Amygdala (tissue), 56 donors: ENCODE measurements at places on chromosomes 1 and 21.

- no peak for DNase-seq
These were observed 657.9 kb downstream of the AJAP1 start for GRCh38 chr1:5312293-5312674.

- no peak for DNase-seq
These were observed 473 bp upstream of the BRDT start for GRCh38 chr1:91948501-91949355.

GRCh38 chr1:205455581-205456382, at the start of gene BLACAT1:
BLACAT1 (minus strand) TSS chr1:205456045.
- DNase-seq, result no peak

DNA sequence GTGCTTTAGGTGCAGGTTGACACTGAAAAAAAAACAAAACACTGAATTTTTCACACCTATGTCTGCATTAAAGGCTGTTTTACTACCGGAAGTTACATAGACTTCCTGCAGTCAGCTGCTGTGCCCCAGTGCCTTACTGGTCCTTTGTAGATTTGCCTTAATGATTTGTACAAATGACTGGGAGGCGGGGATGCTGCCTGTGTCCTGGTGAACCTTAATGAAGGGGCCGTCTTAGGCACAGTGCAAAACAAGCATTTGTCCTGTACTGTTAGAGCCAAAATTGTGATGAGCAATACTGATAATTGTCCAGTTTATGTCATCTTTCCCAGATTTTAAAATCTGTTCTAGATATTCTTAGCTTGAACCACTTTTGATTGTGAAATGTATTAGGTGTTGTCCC, 90.9 kb upstream of the PGD start:
- DNase-seq, result no peak

GRCh38 chr1:214632091-214632490, 29.1 kb downstream of the CENPF start:
- no peak for DNase-seq

- no peak for DNase-seq
These were observed 440.2 kb downstream of the PTPRU start for GRCh38 chr1:29676496-29676895.

DNA sequence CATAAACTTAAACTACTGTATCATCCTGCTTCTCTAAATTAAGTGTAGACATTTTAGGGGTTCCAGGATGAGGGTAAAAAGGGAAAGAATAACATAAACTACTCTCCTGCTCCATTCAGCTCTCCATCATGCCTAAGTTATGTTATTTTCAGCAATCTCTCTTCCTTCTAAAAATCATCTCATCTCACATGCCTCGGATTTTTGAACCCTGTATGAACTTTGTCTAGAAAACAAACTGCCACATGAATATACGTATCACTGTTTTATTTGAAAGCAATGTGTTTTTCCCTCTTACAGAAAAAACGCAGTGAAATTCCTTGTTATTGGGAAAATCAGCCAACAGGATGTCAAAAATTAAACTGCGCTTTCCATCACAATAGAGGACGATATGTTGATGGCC, 32.6 kb downstream of the ZBED6 start:
- DNase-seq, result no peak

DNA sequence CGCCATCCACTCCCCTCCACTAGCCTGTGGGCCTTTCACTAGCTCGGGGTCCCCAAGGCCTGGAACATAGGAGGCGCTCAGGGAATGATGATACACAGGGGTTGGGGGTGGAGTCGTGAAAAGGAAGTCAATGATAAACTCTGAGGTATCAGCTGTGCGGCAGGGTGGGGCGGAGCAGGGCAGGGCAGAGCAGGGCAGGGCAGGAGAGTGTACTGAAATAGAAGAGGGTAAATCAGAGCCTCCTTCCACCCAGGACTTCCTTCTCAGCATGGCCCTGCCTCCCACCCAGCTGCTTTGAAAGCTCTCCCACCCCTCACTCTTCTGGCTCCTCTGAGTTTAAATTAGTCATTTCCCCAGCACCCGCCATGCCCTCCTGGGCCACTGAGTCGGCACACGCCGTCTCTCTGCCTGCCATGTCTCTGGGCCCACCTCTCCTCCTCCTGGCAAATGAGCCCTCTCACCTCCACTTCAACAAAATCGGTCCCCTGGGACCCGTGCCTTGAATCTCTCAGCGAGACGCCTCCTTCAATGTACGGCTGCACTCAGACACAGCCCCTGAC, 16.9 kb downstream of the CAPZB start:
- no peak for DNase-seq

DNA sequence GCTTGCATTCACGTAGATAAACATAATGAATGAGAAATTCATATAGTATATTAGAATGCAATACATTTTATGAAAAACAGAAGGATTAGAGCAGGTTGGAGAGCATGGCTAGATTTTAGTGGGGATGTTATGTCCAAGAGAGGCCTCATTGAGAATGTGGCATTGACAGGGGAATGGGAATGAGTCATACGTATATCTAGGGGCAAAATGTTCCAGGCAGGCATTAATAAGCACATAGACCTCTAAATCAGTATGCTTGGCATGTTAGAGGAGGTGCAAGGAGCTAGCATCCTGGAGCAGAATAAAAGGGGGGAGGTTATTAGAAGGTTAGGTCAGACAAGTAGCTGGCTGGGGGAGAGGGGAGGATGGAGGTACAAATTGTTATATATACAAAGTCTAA, 93.0 kb downstream of the USH2A start:
- no peak for DNase-seq

- no peak for DNase-seq
These were observed 327.3 kb upstream of the SGIP1 start for GRCh38 chr1:66206563-66207144.

GRCh38 chr1:15099441-15100120, 54.0 kb upstream of the TMEM51 start:
- DNase-seq, result no peak

DNA sequence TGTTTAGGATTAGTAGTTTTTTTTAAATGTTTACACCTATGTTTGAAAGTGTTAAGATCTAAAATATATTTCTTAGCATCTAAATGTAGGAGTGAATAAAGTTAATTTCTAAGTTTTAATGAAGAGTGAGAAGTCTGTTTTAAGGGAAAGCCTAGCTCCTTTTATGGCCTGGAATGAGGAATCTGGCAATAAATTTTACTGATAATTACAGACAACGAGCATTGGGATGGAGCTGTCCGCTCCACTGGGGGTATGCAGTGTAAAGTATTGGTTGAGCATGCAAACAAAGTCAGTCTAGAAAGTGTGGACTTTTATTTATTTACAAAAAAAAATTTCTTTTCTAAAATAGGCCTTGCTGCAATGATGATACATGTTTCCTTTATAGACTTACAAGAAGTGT, 19.0 kb downstream of the CLIC6 start:
- no peak for DNase-seq

GRCh38 chr1:28249013-28249865, 10.1 kb upstream of the SESN2 start:
- no peak for DNase-seq

GRCh38 chr1:40057310-40058030, 16.9 kb downstream of the CAP1 start:
- no peak for DNase-seq

GRCh38 chr1:222600281-222600680, 10.5 kb upstream of the TAF1A start:
- DNase-seq, result no peak

DNA sequence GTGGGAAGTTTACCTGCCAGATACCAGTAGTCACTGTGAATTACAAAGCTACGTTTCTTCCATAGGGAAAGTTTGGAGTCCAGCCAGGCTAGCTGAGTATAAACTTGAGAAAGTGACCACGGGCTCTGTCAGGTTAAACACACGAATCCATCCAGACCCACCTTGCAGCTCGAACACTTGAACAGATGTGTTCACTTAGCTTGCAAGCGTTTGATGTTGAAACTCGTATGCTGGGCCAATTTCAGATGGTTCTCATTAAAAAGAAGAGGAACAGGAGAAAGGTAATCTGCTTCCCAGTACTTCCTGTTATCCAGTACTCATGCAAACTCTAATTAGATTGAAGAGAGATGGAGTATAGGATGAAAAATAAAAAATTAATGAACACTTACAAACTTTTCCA, 636.4 kb downstream of the SMYD3 start:
- no peak for DNase-seq

DNA sequence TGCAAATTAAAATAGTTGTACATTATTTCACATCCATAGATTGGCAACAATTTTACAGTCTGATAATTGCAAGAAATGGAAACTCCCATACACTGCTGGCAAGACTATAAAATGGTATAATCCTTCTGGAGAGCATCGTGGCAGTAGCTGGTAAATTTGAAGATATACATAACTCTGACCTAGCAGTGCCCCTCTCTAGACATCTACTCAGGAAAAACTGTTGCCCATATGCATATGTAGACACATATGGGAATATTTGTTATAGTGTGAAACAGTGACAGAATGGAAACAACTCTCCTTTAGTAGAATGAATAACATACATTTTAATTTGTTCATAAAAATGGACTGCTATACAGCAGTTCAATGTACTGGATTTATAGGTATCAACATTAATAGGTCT, 177.2 kb downstream of the PHTF1 start:
- no peak for DNase-seq

DNA sequence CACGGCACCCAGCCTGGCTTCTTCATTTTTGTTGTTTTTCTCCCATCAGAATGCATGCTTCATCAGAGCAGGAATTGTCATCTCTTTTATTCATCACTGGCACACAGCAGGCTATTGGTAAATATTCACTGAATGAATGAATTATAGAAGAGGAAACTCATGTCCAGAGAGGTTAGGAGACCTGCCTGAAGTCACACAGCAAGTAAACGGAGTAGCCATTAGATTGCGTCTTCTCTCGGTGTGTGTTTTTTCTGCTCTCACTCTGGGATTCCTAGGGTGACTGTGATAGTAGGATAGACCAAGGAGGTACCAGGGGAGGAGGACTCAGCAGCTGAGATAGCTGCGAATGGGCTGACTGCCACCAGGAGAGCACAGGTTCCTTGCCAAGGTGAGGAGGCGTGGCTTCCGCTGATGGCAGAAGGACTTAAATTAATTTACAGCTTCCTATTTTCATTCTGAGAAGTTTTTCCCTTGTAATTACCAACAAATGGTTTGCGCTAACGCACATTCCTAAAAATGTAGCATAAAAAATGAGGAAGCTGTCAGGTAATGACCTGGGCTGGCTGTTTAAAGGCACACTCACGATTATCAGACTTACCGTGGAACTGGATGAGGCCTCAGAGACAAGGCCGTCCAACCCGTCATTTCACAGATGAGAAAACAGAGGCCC, 4.5 kb upstream of the NCMAP start:
- no peak for DNase-seq

- no peak for DNase-seq
These were observed 6.9 kb downstream of the DTL start for GRCh38 chr1:212042436-212042835.

GRCh38 chr1:112056354-112056753, 66.9 kb upstream of the KCND3 start:
- no peak for DNase-seq

DNA sequence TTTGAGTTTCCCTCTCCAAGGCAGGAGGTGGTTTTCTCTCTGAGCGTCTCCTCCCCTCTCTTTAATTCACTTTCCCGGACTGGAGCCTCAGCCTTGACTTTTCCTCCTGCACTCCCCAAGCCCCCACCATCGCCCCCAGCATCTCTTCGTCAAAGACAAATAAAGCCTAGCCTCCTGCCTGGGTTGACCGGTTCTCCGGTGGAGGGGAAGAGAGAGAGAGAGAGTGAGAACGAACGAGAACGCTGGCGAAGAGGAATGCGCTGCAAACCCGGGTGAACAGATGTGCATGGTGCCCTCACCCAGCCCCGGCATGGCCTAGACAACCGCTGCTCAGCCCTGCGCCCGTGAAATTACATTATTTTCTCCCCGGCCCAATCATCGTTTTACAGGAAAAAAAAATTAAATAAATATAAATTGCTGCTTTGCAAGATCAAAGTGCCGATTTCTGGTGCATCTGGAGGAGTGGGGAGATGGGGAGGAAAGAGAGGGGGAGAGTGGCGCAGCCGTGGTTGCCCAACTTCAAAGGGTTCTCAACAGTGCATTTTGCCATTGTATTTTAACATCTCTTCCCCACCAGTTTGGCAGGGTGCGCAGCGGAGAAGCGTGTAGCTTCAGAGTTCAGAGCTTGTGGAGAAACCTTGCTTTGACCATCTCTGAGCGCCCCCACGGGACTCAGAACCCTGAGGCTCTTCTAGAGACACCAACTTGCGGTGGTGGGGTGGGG, 11.4 kb upstream of the TBX15 start:
- no peak for DNase-seq

GRCh38 chr21:28136656-28137255, 855.9 kb downstream of the LTN1 start:
- no peak for DNase-seq

- DNase-seq, result peak; percentile 35
These were observed 106.1 kb downstream of the KIAA0319L start for GRCh38 chr1:35451125-35451528.

GRCh38 chr1:207844371-207844770, 66.6 kb downstream of the CD34 start:
- no peak for DNase-seq

DNA sequence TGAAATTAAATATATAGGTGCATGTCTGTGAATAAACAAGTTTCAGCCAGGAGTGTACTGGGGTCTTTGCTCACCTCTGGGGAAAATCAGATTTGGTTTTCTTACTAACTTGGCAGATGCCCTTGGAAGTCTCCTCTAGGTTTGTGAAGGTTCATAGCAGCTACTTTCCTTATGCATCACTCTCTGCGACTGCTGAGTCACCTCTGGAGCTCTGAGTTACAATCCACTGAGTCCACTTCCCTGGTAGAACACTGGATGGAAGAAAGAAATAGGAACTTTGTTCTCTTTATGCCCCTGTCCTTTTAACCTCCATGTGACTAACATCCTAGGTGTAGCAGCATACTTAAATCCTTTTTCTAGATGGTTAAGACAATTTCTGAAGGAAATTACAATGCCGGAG, 4.4 kb upstream of the FASLG start:
- no peak for DNase-seq
